NCI-H748 treated with DMSO at 0.1 percent for 48 hours (cell line): ENCODE measurements at places on chromosomes 11 and 22.

- DNase-seq, result no peak
Observed at GRCh38 chr22:36611241-36611976, 82.4 kb upstream of the EIF3D start.

DNA sequence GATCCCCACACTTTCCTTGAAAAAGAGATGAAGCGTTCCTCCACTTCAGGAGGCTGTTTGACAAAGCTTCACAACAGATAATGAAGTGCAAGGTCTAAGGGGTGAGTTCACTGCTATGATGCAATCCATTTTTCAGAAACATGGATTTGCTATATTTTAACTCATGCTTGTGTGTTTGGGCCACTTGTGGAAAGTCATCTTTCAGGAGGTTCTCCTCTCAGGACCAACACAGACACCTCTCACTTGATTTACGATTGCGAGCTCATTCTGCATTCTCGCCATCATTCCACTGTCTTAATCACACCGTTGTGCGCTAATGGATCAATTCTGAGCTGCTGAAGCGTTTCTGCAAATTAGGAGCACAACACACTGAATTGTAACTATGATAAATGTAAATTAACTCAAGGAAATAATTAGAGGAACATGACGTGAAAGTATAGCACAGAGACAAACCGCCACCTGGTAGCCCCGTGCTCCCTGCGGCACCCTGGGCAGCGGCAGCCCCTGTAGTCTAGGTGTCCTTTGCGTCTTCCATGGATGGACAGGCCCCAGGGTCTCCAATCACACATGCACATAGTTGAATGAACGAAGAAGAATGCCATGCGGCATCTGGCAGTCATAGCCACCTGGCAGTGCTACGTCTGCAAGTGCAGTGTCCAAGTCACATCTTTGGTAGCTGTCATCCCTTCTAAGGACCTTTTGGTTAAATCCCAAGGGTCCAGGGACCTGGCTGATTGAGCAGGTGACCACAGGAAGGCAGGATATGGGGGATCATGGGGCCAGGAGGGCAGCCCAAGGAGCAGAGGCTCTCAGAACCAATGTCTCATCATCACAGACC is 28.1 kb upstream of the RTL6 start:
- no peak for DNase-seq

GRCh38 chr22:45162531-45162930 is 1.2 kb upstream of the NUP50 start:
- no peak for DNase-seq

- no peak for DNase-seq
Observed at GRCh38 chr22:29512031-29512430, 32.0 kb downstream of the NEFH start.

DNA sequence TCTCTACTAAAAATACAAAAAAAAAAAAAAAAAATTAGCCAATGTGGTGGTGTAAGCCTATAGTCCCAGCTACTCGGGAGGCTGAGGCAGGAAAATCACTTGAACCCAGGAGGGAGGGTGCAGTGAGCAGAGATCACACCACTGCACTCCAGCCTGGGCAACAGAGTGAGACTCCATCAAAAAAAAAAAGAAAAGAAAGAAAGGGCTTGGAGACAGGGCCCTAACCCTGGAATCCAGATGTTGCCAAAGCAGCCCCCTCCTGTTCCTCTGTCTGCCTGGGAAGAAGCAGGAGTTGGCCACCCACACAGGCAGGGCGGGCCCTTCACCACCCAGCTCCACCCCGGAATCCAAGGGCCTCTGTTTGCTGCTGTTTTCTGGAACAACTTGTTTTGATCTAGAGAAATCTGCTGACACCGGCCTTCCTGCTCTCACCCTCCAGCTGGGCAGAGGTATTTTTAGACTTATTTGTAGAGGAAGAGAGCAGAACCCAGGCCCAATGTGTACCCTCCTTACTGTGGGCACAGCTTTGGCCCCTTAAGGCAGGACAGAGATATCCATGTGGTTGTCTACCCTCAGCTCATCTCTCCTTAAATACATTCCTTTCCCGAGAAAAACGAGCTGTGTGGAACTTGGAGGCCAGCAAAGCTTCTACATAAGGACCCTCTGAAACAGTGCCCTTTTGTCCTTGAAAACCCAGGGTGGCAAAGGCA is 2.7 kb upstream of the NEAT1 start:
- DNase-seq, result no peak

DNA sequence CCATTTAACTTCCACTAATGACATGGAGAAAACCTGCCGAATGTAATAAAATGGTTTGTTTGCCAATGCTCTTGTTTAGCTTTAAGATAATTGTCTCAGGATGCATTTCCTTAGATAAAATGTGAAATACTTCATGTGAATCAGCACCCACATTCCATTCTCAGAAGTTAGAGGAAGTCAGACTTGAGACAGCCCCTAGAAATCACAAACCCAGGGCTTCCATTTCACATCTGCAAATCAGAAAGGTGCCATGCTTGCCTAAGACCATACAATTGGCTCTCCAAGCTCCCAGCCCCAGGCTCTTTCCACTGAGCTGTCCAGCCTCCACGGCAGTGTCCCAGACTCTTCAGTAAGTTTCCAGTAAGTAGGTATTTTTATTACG is 35.6 kb upstream of the ADORA2A start:
- DNase-seq, result no peak

- DNase-seq, result no peak
Observed at GRCh38 chr22:39814899-39815298, 78.7 kb downstream of the ENTHD1 start.

DNA sequence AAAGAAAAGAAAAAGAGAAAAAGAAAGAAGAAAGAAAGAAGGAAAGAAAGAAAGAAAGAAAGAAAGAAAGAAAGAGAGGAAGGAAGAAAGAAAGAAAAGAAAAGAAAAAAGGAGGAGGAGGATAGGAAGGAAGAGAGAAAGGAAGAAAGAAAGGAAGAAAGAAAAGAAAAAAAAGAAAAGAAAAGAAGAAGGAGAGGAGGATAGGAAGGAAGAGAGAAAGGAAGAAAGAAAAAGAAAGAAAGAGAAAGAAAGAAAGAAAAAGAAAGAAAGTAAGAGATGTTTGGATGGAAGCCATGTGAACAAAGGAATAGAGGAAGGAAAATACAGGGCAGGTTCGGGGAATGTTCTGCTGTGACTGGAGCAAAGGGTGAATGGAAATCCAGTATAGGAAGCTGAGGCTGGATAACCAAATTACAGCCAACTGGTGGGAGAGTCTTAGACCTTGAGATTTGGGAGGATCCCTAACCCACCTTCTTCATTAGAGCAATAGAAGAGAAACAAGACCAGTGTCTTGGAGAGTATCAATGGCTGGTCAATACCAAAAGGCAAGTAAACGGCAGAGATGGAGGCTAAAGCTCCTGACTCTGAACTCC is 94.9 kb downstream of the RASSF10 start:
- DNase-seq, result no peak

GRCh38 chr11:13348305-13348704 is 70.7 kb downstream of the BMAL1 start:
- no peak for DNase-seq

GRCh38 chr22:30434843-30435242 is 9.3 kb downstream of the MTFP1 start:
- DNase-seq, result no peak

GRCh38 chr22:45441138-45441537 is 27.6 kb downstream of the RIBC2 start:
- DNase-seq, result peak; percentile 24

- no peak for DNase-seq
Observed at GRCh38 chr11:46675288-46675851, 25.0 kb downstream of the ARHGAP1 start.

DNA sequence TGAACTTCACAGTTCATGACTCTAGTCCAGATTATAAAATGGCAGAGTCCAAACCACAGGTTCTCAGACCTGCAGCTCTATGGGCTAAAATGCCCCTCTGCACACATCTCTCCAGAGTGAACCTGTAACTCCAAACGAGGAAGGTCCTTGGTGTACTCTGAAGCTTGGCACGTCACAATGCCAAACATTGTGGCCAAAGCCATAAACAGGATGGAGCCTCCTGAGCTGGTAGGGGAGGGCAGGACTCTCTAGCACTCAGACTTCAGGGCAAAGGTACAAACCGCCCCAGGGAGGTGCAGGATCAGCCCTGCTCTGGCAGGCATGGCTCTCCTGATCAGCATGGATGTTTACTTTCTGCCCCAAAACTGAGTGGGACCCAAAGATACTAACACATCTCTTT is 2.3 kb downstream of the SCUBE2 start:
- no peak for DNase-seq

- no peak for DNase-seq
Observed at GRCh38 chr22:48112687-48113521, 1350.5 kb downstream of the TBC1D22A start.

DNA sequence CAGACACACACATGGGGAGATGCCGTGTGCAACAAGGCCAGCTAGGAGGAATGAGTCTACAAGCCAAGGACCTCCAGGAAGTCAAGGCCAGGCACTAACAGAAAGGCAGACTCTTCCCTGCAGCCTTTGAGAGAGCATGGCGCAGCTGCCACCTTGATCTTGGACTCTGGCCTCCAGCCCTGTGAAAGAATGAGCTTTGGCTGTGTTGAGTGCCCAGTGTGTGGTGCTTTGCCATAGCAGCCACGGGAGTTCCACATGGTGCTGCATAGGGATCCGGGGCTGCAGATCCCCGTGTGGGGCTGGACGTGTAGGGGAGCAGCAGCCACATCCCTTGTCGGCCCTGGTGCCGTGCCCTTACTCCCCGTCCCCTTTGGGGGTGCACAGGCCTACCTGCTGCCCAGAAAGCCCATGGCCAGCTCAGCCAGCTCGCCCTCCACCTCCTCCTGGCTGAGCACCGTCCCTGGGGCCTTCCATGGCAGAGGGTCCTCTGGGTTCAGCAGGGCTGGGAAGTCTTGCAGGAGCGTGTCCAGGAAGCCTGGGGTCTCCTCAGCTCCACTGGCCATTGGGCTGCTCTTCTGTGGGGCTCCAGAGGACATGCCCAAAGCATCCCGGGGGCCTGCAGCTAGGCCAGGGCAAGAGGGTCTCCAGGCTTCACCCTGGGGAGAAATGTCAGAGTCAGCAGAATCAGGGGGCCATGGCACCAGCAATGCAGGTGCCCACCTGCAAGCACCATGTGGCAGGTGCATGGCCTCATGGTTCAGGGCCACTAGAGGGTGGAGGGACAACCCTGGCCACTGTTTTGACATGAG is 7.0 kb downstream of the PPM1F start:
- DNase-seq, result no peak

DNA sequence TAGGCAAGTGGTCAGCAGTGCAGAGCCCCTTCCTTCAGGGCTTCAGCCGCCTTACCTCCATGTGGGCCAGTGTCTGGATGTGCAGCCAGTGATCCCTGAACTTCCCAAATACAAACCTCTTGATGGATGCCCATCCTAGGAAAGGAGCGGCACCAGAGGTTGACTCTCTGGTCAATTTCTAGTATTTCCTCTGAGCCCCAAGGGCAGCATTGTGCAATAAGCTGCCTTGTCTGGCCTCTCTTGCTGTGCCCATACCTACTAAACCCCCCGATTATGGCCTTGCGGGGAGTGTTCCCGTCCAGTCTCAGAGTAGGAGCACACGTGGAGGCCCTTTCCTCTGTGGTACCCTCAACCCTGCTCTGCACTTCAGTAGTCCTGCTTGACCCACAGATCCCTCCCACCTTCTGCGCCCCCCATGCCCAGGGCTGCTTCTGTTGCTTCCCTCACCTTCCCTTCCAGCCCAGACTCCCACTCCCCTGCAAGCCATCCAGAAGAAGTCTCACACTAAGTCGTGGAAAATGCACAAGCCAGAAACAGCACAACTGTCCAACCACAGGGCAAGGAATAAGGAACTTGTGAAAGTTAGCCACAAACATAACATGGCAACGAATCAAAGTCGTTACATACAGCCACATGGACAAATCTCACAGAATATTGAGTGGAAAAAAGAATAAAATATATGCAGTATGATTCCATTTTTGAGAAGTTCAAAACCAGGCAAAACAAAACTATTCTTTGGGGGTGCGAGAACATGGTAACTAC is 39.6 kb upstream of the HORMAD2 start:
- no peak for DNase-seq

GRCh38 chr11:61602775-61603569 is 22.1 kb upstream of the SYT7 start:
- no peak for DNase-seq

DNA sequence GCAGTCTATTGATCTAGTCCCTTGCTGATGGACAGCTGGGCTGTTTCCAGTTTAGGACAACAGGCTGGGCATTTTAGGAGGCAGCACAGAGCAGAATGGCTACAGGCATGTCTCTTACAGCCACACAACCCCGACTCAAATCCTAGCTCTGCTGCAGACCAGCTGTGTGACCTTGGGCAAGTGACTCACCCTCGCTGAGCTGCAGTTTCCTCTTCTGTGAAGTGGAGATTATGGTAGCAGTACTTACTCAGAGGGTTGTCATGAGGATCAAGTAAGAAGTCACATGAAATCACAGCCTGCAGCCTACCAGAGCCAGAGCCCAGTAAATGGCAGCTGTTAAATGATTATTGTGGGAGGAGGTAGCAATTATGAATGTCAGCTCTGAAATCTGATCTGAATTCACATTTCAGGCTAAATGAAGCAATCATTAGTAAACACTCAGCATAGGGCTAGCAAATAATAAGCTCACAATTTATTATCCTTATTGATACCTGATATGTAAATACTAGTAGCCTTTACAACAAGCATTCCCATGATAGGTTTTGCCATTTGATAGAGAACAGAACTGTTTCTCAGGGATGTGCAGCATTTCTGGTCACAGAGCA is 58.9 kb downstream of the MYEOV start:
- DNase-seq, result peak; percentile 83

- DNase-seq, result peak; percentile 13
Observed at GRCh38 chr22:39496131-39496838, 5.8 kb upstream of the MIEF1 start.

DNA sequence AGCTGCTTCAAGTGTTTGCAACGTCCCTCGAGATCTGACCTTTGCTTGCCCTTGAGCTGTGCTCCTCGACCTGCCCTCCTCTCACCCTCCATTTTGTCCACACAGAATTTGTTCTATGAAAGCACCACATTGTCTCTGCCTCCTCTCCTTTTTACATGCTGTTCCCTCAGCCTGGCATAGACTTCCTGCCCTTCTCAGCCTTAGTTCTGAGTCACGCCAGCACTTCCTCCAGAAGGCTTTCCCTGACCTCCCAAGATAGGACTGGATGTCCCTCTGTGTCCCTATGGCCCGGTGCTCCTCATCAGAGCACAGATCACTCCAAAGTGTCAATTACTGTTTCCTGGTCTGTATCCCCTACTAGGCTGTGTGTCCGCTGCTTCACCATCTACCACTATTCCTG is 16.2 kb downstream of the JHY start:
- DNase-seq, result no peak

- no peak for DNase-seq
Observed at GRCh38 chr11:128783513-128783912, 83.6 kb downstream of the KCNJ1 start.

DNA sequence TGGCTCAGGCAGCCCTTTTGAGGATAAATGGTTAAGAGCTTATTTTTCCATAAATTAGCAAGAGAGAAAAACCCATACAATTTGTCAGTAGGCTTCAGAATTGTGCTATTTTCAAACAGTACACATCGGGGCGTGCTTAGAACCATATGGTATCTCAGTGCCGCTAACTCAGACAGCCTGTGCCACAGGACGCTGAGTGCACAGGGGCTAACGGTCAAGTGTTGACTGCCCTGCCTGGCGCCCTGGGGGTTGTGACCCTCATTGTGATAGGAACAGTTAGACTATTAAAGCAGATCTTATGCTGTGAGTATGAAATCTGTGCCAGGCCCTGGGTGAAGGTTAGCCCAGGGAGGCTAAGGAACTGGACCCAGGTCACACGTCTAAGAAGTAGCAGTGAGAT is 1519.7 kb downstream of the BRD1 start:
- DNase-seq, result no peak
